ENCODE measurements at places on chromosomes 6 and 20.

GRCh38 chr6:98589536-98589935, 244.8 kb upstream of the POU3F2 start:
- DNase-seq, result no peak

- no peak for DNase-seq
These were observed 31.6 kb downstream of the MTRES1 start for GRCh38 chr6:107059606-107060005.

DNA sequence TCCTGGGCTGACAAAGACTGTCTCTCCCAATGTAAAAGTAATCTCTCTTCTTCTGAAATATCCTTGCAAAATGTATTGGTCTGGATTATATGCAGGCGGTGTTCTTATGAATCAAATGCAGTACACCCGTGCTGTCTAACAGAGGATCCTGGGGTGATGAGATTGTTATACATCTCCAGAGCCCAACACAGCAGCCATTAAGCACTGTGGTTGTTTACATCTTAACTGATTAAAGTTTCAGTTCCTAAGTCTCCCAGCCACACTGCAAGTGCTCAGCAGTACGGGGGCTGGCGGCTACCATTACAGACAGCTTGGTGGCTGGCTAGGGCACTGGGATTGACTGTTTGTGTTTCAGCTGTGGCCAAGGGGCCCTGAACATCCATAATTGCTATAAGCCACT, 7.0 kb downstream of the UNC93A start:
- DNase-seq, result no peak

- DNase-seq, result no peak
These were observed 38.5 kb downstream of the TBC1D7 start for GRCh38 chr6:13289789-13290318.

DNA sequence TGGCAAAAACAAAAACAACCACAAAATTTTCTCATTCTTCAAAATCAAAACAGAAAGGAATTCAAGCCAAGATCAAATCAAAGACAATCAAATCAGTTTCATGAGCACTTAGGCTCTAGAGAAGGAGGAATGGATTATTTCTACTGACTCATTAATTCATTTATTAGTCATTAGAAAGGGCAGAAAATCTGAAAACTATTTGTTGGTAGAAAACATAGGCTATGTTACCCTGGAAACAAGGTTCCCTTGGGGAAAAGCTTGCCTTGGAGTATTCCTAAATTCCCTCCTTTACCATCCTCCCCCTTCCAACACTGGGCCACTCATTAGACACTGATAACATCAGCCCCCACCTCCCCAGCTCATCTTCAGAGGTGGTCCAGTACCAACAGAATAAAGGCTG, 17.5 kb downstream of the KIF16B start:
- DNase-seq, result no peak

DNA sequence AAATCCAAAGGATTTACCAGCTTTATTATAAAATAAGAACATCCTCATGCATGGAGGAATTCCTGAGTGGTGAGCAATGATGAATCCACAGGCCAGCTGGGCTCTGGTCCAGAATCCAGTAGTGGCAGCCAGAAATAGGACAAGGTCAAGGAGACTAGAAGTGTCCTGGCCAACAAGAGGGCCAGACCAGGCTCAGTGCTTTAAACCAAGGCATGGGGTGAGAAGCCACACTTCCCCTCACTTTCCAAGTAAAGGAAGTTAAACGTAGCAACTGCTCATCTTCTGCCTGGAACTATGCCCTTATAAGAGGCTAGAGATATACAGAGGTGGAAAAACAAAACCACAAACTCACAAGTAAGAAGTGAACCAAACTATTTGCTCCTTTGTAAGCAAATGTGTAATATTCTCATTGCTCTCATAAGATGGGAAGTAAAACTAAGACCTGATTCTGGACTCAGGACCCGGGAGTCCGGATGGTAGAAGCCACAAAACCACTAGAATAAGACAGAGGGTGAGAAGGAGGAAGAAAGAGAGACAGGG, 253.2 kb downstream of the UST start:
- no peak for DNase-seq

- no peak for DNase-seq
These were observed 937 bp downstream of the SPACA1 start for GRCh38 chr6:88048578-88048977.

DNA sequence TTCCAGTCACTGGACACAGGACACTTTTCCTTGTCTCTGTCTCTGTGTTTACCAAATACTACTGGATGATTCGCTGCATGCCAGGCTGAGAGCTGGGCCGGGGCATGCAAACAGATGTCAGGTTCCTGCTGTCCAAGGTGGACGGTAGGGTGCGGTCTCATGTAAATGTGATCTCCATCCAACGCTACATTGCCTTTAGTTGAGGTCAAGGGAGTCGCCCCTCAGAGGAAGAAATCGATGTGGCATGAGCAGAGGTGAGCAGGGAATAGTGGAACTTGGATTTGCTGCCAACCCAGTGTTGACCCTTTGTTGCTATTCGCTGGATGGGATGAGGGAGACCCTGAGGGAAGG, 9.8 kb upstream of the TOX2 start:
- no peak for DNase-seq

- DNase-seq, result no peak
These were observed 126.5 kb downstream of the UTRN start for GRCh38 chr6:144411531-144412165.

GRCh38 chr6:20729086-20729485, 194.8 kb downstream of the CDKAL1 start:
- DNase-seq, result no peak

DNA sequence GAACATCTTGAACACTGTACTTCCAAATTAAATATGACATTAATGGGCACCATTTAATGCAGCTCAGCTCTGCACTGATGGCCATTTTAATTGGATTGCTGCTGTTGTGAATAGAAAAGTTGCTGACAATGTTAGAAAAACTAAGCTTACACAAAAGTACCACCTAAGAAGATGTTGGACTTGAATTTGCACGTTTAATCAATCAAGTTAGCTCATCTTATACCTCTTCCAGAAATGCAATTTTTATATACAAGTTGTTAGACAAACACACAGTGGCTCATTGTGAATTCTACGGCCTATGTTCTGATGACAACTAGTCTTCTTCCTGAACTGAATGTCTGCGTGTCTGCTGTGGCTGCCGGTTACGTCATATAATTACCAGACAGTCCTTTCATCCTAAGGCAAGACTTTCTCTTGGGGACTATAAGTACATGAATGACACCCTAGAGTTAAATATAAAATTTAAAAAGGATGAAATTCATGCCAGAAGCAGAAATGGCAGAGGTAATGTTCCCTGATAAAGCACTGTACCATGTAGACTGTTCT, 330.2 kb downstream of the EPM2A start:
- DNase-seq, result no peak

- DNase-seq, result no peak
These were observed 62.2 kb upstream of the BMP2 start for GRCh38 chr20:6705106-6705766.

DNA sequence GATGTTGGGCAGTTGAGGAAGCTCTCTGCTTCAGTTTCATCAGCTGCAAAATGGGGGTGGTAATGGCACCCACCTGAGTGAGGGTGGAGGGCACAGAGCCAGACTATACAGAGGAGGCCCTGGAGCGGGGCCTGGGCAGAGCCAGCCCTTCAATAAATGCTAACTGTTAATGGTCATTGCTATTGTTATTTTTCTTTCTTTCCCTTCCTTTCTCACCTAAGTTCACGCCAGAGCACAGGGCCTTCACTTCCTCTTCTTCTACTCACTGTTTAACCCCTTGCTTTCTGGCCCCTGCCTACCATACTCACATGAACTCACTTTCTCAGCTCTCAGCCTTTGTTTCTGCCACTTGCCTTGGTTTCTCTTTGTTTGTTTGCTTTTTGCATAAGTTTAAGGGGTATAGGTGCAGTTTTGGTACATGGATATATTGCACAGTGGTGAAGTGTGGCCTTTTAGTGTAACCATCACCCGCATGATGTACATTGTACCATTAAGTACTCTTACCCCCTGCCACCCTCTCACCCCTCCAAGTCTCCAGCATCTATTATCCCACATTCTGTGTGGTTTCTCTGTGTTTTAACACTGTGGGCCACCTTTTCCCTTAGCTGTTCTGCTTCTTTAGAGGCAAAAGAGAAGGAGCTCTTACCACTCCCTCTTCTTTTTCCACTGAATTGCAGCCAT, 7.5 kb upstream of the RREB1 start:
- DNase-seq, result no peak

GRCh38 chr6:66735106-66735890, 1028.3 kb upstream of the EYS start:
- no peak for DNase-seq

DNA sequence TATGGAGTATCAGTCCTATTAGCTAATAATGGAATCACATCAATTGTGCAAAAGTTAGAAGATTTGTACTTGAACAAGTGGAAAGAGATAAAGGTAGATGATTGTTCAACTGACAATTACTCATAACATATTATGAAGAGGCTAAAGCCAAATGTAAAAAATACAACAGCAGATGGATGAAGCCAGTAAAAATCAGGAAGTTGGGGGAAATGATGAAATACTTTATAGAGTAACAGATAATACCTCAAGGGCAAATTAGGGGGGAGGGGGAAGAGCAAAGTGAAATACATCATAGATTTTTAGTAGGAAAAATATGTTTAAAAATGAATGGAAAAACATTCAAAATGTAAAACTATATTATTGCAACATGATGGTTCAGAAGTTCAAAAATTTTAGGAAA, 114.0 kb downstream of the PDSS2 start:
- DNase-seq, result no peak

- no peak for DNase-seq
These were observed 169.8 kb downstream of the BACH2 start for GRCh38 chr6:90126839-90127238.

GRCh38 chr6:5511954-5512353, 250.6 kb downstream of the FARS2 start:
- no peak for DNase-seq

DNA sequence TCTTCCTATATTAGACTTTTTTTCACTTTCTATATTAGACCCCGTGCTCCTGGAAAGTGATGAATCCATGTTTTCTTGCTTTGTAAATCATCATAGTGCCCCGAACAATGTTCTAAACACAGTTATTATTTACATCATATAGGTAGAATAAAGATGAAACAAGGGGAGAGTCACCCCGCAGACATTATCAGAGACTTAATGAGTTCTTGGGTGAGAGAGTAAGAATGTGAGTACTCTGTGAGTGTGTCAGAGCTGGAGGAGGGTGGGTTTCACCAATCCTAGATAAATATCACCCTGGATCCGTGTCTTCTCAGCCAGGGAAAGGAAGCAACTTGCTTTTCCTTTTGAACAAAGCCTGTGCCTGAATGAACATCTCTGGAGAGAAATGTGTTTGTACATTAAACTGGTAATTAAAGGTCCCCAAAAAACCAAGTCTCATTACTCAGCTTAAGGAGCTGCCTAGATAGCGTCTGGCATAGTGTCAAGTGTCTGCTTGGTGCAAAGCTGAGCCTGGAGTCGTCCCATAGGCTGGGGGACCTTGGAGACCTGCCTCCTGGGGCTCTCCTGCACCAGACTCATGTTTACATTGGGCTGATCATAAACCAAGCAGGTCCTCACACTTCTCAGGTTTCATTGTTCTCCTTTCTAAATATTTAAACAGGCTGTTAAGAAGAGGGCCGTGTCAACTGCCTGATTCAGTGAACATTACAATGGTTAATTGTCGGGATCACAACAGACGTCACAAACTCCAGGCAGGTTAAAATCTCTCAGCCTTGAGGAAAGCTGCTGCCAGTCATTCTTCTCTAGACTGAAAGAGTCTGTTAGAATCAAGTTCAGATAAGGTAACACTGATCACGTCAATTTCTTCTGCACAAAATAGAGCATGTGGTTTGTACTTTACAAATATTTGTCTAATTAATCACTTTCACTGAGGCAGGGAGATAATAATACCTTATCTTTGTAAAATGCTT, 179.7 kb upstream of the MYLIP start:
- DNase-seq, result no peak

DNA sequence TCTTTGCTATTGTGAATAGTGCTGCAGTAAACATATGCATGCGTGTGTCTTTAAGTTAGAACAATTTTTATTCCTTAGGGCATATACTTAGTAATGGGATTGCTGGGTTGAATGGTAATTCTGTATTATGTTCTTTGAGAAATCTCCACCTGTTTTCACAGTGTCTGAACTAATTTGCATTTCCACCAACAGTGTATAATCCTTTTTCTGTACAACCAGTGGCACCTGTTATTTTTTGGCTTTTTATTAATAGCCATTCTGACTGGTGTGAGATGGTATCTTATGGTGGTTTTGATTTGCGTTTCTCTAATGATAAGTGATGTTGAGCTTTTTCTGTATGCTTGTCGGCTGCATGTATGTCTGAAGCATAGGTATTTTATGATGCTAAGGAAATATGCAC, 820.8 kb upstream of the MAP3K7 start:
- no peak for DNase-seq

DNA sequence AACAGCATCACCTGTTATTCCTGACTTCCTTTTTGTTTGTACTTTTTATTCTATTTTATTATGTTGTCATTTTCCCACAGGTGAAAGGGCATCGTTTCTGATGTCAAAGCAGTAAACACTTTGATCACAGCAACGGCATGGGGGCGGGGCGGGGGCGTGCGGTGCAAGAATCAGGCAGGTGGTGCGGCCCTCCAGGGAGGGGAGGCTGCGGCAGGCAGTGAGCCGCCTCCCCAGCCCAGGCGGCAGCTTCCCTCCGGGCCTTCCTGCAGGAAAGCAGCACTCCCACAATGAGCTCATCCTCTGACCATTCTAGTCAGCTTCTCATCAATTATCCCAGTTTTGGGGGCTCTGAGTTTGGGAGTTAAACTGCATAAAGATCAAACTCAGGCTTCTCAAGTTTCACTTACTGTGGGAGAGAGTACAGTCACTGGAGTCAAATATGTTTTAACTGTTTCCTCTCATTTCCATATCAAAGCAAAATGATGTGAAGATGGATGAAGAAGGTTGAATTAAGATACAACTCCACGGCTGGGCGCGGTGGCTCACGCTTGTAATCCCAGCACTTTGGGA, 608.4 kb upstream of the AGPAT4 start:
- no peak for DNase-seq

DNA sequence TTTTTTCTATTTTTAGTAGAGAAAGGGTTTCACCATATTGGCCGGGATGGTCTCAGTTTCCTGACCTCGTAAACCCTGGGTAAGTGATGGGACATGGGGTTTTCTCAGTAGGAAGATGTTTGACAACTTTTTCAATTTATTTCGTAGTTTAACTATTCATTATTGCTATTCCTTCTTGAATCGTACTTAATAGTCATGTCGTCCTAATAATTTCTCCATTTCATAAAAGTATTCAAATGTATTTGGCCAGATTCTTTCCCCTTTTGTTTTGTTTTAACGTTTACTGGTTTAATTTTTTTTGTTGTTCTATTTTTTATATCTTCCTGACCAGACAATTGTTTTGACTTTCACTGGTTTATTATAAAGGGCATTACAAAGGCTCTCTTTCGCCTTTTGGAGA, 16.3 kb downstream of the GPX5 start:
- no peak for DNase-seq

GRCh38 chr6:56490993-56491392, 151.7 kb downstream of the DST start:
- DNase-seq, result no peak

- DNase-seq, result no peak
These were observed 74.8 kb upstream of the DEFB112 start for GRCh38 chr6:50124572-50124971.

Data from activated T-cell treated with anti-CD3 and anti-CD28 coated beads for 4 hours (primary cell).